HFFc6 (cell line): ENCODE measurements at places on chromosomes 1 and 21. TPM values are rescaled to one million over a fixed set of nuclear protein-coding genes. Genes with fewer than 3 reads are reported as not detected.

Gene IVNS1ABP
- total RNA-seq = 38.3 to 52.4 TPM (median 47.7 TPM) in 3 replicates

Gene CATSPERE
- total RNA-seq = 0.22 to 0.64 TPM (median 0.25 TPM) in 3 replicates

Gene SHISAL2A
- not detected in 3 replicates for total RNA-seq

Gene CHIT1
- not detected in 3 replicates for total RNA-seq

Gene SH2D5
- 12.5 to 16.3 TPM (median 12.9 TPM) in 3 replicates for total RNA-seq

Gene KCND3
- total RNA-seq = 0.10 to 0.32 TPM (median 0.17 TPM) in 3 replicates

Gene TIAM1
- 0.43 TPM in 1 of 3 replicates, not detected in the others for total RNA-seq

Gene SYT14
- 7.8 to 9.8 TPM (median 9.5 TPM) in 3 replicates for total RNA-seq

Gene WRAP73
- 13.0 to 16.0 TPM (median 13.1 TPM) in 3 replicates for total RNA-seq

Gene DRAM2
- 32.0 to 38.3 TPM (median 34.1 TPM) in 3 replicates for total RNA-seq

GRCh38 chr21:35724156-35724555, 336.2 kb downstream of the SETD4 start:
- peaks cover 4% of the 10 kb centered on the region; the same call in 1 of the 2 replicates for H3K36me3 ChIP-seq
- no peak for DNase-seq
- H3K4me3 ChIP-seq = no peak overlapping the region
- no peak overlapping the region for H3K27ac ChIP-seq

- no peaks in the 10 kb centered on the region for H3K36me3 ChIP-seq
- H3K27me3 ChIP-seq = no peaks in the 10 kb centered on the region; the same call in none of the 2 replicates
- H3K4me3 ChIP-seq = no peak overlapping the region; the same call in 1 of the 2 replicates
- DNase-seq = no peak
- peak overlapping the region; percentile 9; the same call in 1 of the 2 replicates for H3K27ac ChIP-seq
Observed at GRCh38 chr1:2544093-2544874, 11.9 kb upstream of the TNFRSF14 start.

- H3K36me3 ChIP-seq = no peaks in the 10 kb centered on the region
- no peak overlapping the region for H3K4me3 ChIP-seq
- no peak for DNase-seq
- no peak overlapping the region for H3K27ac ChIP-seq
- no peaks in the 10 kb centered on the region for H3K4me1 ChIP-seq
Observed at GRCh38 chr1:231165371-231165770, 3.5 kb downstream of the TRIM67 start.

- H3K4me1 ChIP-seq = peaks cover 16% of the 10 kb centered on the region; the same call in 1 of the 2 replicates
- no peak for DNase-seq
- no peak overlapping the region for H3K4me3 ChIP-seq
- H3K27ac ChIP-seq = no peak overlapping the region
Observed at GRCh38 chr1:39857126-39857878, 26.0 kb downstream of the TRIT1 start.

GRCh38 chr1:61198554-61198953, 116.2 kb downstream of the NFIA start:
- H3K27ac ChIP-seq = no peak overlapping the region
- H3K4me3 ChIP-seq = no peak overlapping the region
- no peak for DNase-seq
- H3K27me3 ChIP-seq = peaks cover 5% of the 10 kb centered on the region
- H3K4me1 ChIP-seq = peaks cover 12% of the 10 kb centered on the region

DNA sequence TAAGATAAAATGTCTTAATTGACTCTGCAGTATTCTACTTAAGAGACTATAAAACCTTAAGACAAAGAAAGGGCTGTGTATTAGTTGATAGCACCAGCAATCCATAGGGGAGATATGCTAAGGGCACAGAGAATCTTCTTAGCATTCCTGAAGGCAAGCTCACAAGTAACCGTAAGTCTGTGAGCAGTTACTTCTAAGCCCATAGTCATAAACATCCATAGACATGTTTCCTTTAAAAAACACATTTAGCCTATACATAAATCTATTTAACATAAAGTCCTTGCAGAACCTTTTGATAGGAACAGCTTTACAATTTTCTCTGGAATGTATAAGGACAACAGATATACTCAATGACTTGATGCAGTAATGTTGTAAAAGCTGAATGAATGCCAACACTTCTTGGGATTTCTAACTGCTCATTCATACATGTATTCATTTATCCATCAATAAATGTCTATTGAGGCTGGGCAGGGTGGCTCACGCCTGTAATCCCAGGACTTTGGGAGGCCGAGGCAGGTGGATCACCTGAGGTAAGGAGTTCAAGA, 6.3 kb upstream of the ERRFI1 start:
- H3K27ac ChIP-seq = no peak overlapping the region
- DNase-seq = no peak
- peaks cover 36% of the 10 kb centered on the region for H3K4me1 ChIP-seq
- H3K36me3 ChIP-seq = no peaks in the 10 kb centered on the region

DNA sequence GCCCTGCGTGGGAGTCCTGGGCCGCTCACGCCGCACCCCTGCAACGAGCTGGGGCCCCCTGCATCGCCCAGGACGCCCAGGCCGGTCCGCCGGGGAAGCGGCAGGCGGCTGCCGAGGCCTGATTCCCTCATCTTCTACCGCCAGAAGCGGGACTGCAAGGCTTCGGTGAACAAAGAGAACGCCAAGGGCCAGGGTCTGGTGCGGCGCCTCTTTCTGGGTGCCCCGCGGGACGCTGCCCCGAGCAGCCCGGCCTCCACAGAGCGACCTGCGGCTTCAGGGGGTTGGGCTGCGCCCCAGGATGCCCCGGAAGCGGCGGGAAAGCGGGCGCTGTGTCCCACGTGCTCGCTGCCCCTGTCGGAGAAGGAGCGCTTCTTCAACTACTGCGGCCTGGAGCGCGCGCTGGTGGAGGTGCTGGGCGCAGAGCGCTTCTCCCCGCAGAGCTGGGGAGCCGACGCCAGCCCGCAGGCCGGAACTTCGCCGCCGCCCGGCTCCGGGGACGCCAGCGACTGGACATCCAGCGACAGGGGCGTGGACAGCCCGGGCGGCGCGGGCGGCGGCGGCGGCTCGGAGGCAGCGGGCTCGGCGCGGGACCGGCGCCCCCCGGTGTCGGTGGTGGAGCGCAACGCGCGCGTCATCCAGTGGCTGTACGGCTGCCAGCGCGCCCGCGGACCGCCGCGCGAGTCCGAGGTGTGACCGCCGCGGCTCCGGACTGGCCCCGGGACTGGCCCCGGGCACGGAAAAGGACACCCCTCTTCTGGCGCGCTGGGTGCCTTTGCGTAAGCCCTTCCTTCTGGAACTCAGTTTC, 2.7 kb downstream of the FAM110D start:
- peaks cover 24% of the 10 kb centered on the region for H3K27me3 ChIP-seq
- peak overlapping the region; percentile 69 for H3K4me3 ChIP-seq
- no peak overlapping the region for H3K27ac ChIP-seq
- peaks cover 3% of the 10 kb centered on the region; the same call in 1 of the 2 replicates for H3K4me1 ChIP-seq
- no peak for DNase-seq

GRCh38 chr1:54159733-54160316, 7.0 kb upstream of the CDCP2 start:
- H3K27me3 ChIP-seq = peaks cover 21% of the 10 kb centered on the region
- peaks cover 9% of the 10 kb centered on the region; the same call in 1 of the 2 replicates for H3K4me1 ChIP-seq
- H3K36me3 ChIP-seq = no peaks in the 10 kb centered on the region
- no peak overlapping the region for H3K4me3 ChIP-seq
- no peak overlapping the region for H3K27ac ChIP-seq
- DNase-seq = no peak

GRCh38 chr1:192669174-192669573, 33.2 kb downstream of the RGS13 start:
- H3K36me3 ChIP-seq = no peaks in the 10 kb centered on the region; the same call in 1 of the 2 replicates
- no peak overlapping the region for H3K27ac ChIP-seq
- H3K27me3 ChIP-seq = peaks cover 2% of the 10 kb centered on the region; the same call in 1 of the 2 replicates
- DNase-seq = no peak
- no peaks in the 10 kb centered on the region; the same call in 1 of the 2 replicates for H3K4me1 ChIP-seq

- no peaks in the 10 kb centered on the region for H3K36me3 ChIP-seq
- H3K4me1 ChIP-seq = peaks cover 16% of the 10 kb centered on the region
- no peak overlapping the region; the same call in 1 of the 2 replicates for H3K27ac ChIP-seq
Observed at GRCh38 chr1:55060133-55060999, 21.0 kb downstream of the PCSK9 start.

DNA sequence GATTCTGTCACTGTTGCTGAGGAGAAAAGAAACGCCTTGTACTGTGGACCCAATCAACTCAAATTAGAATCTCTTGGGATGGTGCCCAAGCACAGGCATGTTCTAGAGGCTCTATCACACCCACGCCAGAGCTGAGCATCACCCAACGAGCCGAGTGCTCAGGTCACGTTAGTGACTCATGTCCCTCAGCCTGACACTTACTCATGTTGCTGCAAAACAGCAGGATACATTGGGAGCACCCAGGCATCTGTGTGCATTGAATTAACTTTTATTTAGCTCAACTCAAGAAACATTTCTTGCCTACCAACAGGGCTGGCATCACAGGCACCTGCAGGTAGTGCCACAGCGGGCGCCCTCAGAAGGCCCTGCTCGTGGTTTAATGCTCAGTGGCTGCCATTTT, 149.8 kb downstream of the ETS2 start:
- H3K27me3 ChIP-seq = no peaks in the 10 kb centered on the region; the same call in none of the 2 replicates
- H3K27ac ChIP-seq = no peak overlapping the region
- no peak overlapping the region for H3K4me3 ChIP-seq
- peak; percentile 58 for DNase-seq
- no peaks in the 10 kb centered on the region for H3K36me3 ChIP-seq
